Psoas muscle (tissue), 8 donors: ENCODE measurements at places on chromosomes 2 and 18. TPM values are rescaled to one million over a fixed set of nuclear protein-coding genes. Genes with fewer than 3 reads are reported as not detected.

GRCh38 chr2:111249806-111250205 is 129.1 kb downstream of the BCL2L11 start:
- no peak for DNase-seq
- H3K4me1 ChIP-seq, result no peaks in the 10 kb centered on the region
- H3K4me3 ChIP-seq, result no peak overlapping the region
- H3K36me3 ChIP-seq, result no peaks in the 10 kb centered on the region
- H3K27ac ChIP-seq, result no peak overlapping the region

- H3K4me1 ChIP-seq, result no peaks in the 10 kb centered on the region
- H3K27me3 ChIP-seq, result no peaks in the 10 kb centered on the region
Observed at GRCh38 chr2:101327863-101328394, 19.4 kb upstream of the RNF149 start.

GRCh38 chr18:79548077-79548450 is 131.5 kb upstream of the CTDP1 start:
- no peaks in the 10 kb centered on the region for H3K4me1 ChIP-seq
- no peak overlapping the region for H3K4me3 ChIP-seq
- no peak overlapping the region for H3K27ac ChIP-seq
- H3K27me3 ChIP-seq, result peaks cover 5% of the 10 kb centered on the region

DNA sequence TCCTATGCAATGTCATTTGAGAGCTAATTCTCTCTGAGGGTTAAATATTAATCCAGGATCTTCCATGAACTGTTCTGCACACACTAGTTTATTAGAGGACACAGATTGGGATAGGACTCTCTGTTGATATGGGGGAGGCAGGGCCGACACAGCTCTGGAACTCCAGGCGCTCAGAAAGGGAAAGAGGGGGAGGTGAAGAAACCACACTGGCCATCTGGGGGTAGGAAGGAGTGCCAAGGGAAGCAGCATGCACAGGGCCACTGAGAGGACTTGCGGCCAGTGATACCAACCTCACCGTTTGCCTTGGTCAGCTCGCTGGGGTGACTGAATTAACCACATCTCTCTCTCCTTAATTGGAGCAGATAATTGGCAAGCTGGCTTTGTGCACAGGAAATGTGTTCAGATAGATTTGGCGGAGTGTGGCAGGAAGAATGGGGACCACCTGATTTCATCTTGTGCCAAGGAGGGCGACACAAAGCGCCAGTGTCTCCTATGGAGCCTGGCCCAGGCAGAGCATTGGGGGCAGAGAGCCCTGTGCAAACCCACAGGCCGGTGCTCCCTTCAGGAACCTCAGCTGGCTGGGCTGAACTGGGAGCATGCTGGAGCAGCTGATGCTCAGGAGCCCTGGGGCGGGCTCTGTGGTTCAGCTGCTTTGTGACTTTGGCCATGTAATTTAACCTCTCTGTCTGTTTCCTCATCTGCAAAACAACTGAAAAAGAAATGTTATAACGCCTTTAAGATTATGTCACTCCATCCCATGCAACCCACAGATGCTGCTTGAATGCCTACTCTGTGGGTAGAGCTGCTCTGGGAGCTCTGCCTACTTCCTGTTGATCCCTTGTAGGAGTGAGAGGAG is 114.7 kb upstream of the STON1 start:
- peaks cover 12% of the 10 kb centered on the region for H3K4me1 ChIP-seq
- H3K36me3 ChIP-seq, result no peaks in the 10 kb centered on the region
- H3K27ac ChIP-seq, result no peak overlapping the region
- no peak overlapping the region for H3K4me3 ChIP-seq

GRCh38 chr2:43040084-43040854 is 186.1 kb downstream of the ZFP36L2 start:
- no peak for DNase-seq
- no peaks in the 10 kb centered on the region for H3K36me3 ChIP-seq
- H3K4me3 ChIP-seq, result no peak overlapping the region
- H3K27ac ChIP-seq, result no peak overlapping the region

DNA sequence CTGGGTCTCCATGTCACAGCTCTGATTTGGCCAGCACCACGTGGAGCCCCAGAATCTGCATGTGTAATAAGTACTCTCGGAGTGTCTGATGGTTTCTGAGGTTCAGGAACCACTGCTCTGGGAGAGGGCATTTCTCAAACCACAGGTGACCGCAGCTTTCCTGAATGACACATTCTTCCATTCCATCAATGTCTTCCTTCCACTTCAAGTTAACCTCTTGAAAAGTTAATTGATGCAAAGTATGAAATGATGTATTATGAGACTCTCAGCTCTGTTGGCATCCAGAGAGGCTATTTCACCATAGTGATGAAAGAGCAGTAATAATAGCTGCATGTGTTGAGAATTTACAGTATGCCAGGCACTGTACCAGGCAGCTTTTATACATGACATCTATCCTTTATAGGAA is 61.3 kb upstream of the CRIM1 start:
- H3K4me1 ChIP-seq, result no peaks in the 10 kb centered on the region
- no peak overlapping the region for H3K4me3 ChIP-seq
- no peaks in the 10 kb centered on the region for H3K36me3 ChIP-seq
- no peak for DNase-seq
- H3K27me3 ChIP-seq, result no peaks in the 10 kb centered on the region
- H3K27ac ChIP-seq, result no peak overlapping the region

DNA sequence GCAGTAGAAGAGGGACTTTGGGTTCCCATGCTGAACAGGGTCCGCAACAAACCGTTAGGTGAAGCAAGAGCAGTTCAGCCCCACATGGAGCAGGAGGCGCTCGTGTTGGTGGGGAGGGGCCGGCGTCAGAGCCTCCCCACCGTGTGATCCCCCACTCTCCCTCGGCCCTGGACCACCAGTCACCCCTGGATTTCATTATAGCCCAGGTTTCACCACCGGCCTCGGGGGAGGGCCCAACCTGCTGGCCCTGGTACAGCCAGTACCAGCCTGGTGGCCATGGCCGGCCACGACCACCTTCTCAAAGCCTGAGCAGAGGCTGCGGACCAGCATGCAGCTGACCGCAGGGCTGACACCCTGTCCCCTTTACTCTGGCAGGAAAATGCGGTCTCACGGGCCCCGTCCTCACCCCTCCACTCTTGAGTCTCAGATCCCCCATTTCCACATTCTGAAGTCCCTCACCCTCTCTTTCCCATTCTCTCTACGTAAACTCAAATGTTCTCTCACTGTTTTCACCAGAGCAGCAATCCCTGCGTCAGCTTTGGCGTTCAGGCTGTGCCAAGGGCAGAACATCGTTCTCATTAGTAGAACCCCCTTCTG is 8.6 kb downstream of the MLPH start:
- H3K36me3 ChIP-seq, result no peaks in the 10 kb centered on the region
- no peak for DNase-seq
- H3K27me3 ChIP-seq, result peaks cover 7% of the 10 kb centered on the region
- no peak overlapping the region for H3K4me3 ChIP-seq

- H3K4me1 ChIP-seq, result no peaks in the 10 kb centered on the region
- DNase-seq, result no peak
- H3K36me3 ChIP-seq, result no peaks in the 10 kb centered on the region
- no peak overlapping the region for H3K4me3 ChIP-seq
Observed at GRCh38 chr2:7132753-7133152, 215.5 kb downstream of the RNF144A start.

GRCh38 chr2:40384714-40385113 is 67.2 kb downstream of the SLC8A1 start:
- no peak overlapping the region for H3K4me3 ChIP-seq
- no peak for DNase-seq
- no peaks in the 10 kb centered on the region for H3K27me3 ChIP-seq
- no peaks in the 10 kb centered on the region for H3K36me3 ChIP-seq
- peaks cover 13% of the 10 kb centered on the region for H3K4me1 ChIP-seq

GRCh38 chr2:199987586-199987985 is 32.2 kb downstream of the MAIP1 start:
- no peak overlapping the region for H3K4me3 ChIP-seq
- no peak for DNase-seq
- no peak overlapping the region for H3K27ac ChIP-seq

GRCh38 chr2:27204566-27204965 is 7.3 kb upstream of the ATRAID start:
- H3K36me3 ChIP-seq, result peaks cover 23% of the 10 kb centered on the region
- H3K4me3 ChIP-seq, result no peak overlapping the region
- DNase-seq, result no peak
- H3K27me3 ChIP-seq, result no peaks in the 10 kb centered on the region
- no peak overlapping the region for H3K27ac ChIP-seq

DNA sequence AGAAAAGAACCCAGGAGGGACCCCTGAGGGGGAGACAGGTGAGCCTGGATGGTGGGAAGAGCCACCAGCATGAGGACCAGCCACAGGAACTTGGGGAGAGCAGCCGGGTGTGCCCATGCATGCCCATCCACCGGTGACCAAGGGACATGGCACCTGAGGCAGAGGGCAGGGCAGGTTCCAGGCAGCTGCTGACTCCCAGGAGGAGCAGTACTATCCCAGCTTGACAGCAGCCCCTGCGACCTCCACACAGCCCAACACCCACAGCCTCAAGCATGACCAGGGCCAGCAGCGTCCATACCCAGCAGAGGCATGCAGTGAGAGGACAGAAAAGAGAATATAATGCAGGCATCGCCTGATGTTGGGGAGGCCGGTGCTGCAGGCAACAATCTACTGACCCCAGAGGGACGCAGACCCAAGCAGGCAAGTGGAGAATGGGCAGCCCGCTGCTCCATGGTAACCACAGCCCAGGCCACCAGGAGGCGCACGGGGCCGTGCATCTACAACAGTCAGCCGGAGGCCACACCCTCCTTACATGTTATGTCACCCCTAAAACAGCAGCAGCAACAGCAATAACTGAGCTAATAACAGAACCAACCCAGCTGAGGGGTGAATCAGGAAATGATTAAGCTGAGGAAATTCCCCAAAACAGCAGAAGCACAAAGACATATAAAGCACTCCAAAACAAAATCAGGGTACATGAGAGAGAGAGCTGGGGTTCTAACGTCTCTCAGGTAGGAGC is 44.1 kb downstream of the ANKMY1 start:
- H3K27ac ChIP-seq, result no peak overlapping the region
- no peaks in the 10 kb centered on the region for H3K4me1 ChIP-seq
- no peaks in the 10 kb centered on the region for H3K27me3 ChIP-seq
- peak; percentile 88 for DNase-seq
- H3K4me3 ChIP-seq, result no peak overlapping the region

DNA sequence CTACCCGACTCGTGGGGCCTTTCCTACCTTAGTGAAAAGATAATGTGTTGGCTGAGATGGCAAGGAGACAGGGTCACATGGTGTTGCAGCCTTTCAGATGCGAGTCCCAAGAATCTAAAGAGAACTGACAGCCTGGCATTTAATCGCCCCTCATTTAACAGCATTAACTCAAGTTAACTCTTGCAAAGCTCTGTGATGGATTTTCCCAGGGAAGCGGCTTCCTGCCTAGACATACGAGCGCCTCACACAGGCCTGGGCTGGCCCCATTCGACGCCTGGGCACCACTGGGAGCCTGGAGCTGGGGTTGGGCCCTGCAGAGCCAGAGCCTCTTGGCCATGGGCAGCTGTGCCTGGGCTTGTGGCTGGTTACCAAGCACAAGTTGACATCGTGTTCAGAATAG is 140.8 kb downstream of the SEPTIN10 start:
- H3K4me3 ChIP-seq, result no peak overlapping the region
- no peaks in the 10 kb centered on the region for H3K36me3 ChIP-seq
- no peak overlapping the region for H3K27ac ChIP-seq
- no peak for DNase-seq
- H3K27me3 ChIP-seq, result no peaks in the 10 kb centered on the region

DNA sequence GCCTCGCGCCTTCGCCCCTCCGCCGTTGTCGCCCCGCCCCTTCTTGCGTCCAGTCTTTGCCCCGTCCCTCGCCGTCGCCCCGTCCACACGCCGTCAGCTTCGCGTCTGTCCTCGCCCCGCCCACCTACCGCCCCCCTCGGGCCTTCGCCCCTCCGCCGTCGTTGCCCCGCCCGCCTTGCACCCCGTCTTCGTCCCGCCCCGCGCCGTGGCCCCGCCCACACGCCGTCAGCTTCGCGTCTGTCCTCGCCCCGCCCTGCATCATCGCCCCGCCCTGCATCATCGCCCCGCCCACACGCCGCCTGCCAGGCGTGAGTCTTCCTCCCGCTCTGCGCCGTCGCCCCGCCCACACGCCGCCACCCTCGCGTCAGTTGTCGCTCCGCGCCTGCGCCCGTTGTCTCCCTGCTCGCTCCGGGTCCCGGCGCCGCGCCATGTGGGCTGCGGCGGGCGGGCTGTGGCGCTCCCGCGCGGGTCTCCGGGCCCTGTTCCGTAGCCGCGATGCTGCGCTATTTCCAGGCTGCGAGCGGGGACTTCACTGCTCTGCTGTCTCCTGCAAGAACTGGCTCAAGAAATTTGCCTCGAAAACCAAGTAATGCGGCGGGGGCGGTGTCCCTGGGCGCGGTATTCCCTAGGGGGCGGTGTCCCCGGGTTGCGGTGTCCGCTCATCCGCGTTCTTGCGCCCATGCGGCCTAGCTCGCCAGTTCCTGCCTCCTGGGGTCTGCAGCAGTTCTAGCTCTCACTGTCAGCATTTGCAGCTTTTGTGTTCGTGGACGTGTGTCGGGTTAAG is at the start of gene RBFA:
Gene RBFA, plus strand, starts transcription at position 367 of the 784 bp plus-strand sequence. Its CDS starts 62 bp downstream, at position 429.
- H3K27ac ChIP-seq, result peak within 1 kb of the TSS; percentile 91
- peak; percentile 100 for DNase-seq
- peak within 1 kb of the TSS; percentile 97 for H3K4me3 ChIP-seq
- no peaks in the 10 kb centered on the region for H3K27me3 ChIP-seq
- H3K4me1 ChIP-seq, result peaks cover 8% of the 10 kb centered on the region

DNA sequence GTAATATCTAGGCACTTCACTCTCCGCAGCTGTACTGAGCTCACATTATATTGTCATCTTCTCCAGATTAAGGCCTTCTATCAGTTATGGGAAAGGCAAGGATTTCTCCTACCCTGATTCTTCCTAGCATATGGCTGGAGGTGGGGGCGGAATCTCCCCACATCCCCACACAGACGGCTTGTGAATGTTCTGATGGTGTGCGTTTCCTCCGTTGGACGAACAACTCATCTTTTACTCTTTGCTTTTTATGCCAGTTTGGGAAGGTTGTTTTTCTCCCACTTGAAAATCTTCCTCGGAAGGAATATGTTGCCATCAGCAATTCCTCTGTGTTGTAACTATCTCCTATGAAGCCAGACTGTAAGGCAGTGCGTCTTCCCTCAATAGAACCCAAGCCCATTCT is 24.3 kb downstream of the KLHL29 start:
- no peak overlapping the region for H3K4me3 ChIP-seq
- DNase-seq, result no peak
- no peaks in the 10 kb centered on the region for H3K27me3 ChIP-seq
- no peaks in the 10 kb centered on the region for H3K36me3 ChIP-seq

The TMEM237 gene
- total RNA-seq, result 9.7 TPM

The LYG1 gene
- total RNA-seq, result 0.44 TPM

The MBP gene
- total RNA-seq, result 88.2 TPM

The TLX2 gene
- total RNA-seq, result not detected

The GAL3ST2 gene
- 0.16 TPM for total RNA-seq

The SRD5A2 gene
- total RNA-seq, result 0.15 TPM

The GAD1 gene
- total RNA-seq, result not detected

The HTRA2 gene
- total RNA-seq, result 23.0 TPM
